ENCODE measurements at places on chromosomes 2 and 18. TPM values are rescaled to one million over a fixed set of nuclear protein-coding genes. Genes with fewer than 3 reads are reported as not detected.

Gene ACADL
- not detected for total RNA-seq

Gene C2orf15
- total RNA-seq = 0.86 TPM

DNA sequence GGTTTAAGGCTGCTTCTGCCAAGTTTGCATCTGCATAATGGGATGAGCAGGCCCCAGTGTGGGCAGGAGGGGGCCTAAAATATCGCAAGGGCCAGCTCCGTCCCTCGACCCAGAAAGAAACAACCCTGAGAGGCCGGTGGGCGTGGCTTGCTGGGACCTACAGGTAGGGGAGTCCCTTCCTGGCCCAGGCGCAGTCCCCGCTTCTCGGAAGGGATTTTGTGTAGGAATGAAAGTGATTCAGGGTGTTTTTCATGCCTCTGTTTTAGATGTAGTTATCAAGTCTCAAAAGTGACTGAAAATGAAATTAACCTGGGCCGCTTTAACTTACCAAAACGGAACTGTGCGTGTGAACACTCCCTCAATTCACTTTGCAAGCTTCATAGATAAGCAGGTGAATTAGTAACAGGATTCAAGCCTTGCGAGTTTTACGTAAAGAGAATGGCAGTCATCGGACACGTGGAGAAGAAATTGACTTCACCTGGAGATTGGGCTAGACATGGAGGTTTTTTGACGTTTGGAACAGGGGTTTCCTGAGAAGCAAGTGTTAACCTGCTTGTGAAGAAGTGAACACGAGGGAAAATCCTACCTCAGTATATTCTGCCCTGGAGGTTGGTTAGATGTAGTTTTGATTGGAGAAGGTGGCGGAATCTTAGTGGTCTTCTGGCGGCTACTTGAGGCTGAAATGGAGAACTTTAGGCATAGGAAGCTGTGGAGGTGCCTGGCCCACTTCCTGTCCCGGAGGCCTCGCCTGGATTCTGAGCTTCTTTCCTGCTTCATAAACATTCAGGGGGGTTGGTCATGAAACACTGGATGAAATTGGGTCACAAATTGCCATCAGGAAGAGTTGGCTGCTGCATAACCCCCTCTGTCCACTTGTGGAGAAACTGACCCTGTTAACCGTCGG, 1.7 kb downstream of the NCK2 start:
- no peaks in the 10 kb centered on the region for H3K27me3 ChIP-seq
- H3K4me1 ChIP-seq = peaks cover 73% of the 10 kb centered on the region
- DNase-seq = peak; percentile 70
- peak overlapping the region; percentile 90 for H3K4me3 ChIP-seq
- H3K27ac ChIP-seq = peak overlapping the region; percentile 81

Gene INHBB
- not detected for total RNA-seq

Gene TUBB8B
- total RNA-seq = not detected

DNA sequence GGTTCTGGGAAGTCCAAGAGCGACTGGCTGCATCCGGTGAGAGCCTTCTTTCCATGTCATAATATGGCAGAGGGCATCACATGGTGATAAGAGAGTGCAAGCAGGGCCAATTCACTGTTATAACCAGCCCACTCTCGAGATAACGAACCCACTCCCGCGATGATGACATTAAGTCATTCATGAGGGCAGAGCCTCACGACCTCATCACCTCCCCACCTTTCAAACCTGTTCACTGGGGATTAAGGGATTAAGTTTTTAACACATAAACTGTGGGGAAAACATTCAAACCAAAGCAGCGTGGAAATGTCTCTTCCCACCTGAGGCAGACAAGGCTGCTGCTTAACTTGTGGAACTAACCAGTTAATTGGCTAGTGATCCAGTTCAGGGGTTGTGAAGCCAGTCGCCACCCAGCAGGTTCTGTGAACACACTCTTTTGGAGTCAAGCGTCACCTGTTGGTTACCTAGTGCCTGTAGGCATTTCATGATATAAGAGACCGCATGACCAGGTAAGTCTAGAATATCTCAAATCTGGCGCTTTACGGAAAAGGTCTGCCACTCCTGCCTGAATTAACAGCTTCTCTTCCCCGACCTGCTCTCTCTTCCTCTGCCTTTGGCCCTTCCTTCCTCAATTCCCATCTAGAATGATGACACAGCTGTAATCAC, 54.3 kb downstream of the EDAR start:
- H3K27ac ChIP-seq = no peak overlapping the region
- no peak for DNase-seq
- H3K36me3 ChIP-seq = no peaks in the 10 kb centered on the region
- peaks cover 11% of the 10 kb centered on the region for H3K4me1 ChIP-seq
- no peaks in the 10 kb centered on the region for H3K27me3 ChIP-seq

Gene SLC14A1
- 2.3 TPM for total RNA-seq

GRCh38 chr2:67904566-67904965, 158.2 kb downstream of the C1D start:
- no peaks in the 10 kb centered on the region for H3K27me3 ChIP-seq
- no peak for DNase-seq
- no peak overlapping the region for H3K27ac ChIP-seq
- H3K4me1 ChIP-seq = no peaks in the 10 kb centered on the region
- no peak overlapping the region for H3K4me3 ChIP-seq

Gene RETSAT
- total RNA-seq = 33.4 TPM

Gene ELOA2
- not detected for total RNA-seq

- H3K27ac ChIP-seq = no peak overlapping the region
- no peaks in the 10 kb centered on the region for H3K27me3 ChIP-seq
- DNase-seq = no peak
- H3K4me1 ChIP-seq = peaks cover 18% of the 10 kb centered on the region
- H3K4me3 ChIP-seq = no peak overlapping the region
Measured at GRCh38 chr2:230906471-230907230, 18.4 kb downstream of the GPR55 start.

DNA sequence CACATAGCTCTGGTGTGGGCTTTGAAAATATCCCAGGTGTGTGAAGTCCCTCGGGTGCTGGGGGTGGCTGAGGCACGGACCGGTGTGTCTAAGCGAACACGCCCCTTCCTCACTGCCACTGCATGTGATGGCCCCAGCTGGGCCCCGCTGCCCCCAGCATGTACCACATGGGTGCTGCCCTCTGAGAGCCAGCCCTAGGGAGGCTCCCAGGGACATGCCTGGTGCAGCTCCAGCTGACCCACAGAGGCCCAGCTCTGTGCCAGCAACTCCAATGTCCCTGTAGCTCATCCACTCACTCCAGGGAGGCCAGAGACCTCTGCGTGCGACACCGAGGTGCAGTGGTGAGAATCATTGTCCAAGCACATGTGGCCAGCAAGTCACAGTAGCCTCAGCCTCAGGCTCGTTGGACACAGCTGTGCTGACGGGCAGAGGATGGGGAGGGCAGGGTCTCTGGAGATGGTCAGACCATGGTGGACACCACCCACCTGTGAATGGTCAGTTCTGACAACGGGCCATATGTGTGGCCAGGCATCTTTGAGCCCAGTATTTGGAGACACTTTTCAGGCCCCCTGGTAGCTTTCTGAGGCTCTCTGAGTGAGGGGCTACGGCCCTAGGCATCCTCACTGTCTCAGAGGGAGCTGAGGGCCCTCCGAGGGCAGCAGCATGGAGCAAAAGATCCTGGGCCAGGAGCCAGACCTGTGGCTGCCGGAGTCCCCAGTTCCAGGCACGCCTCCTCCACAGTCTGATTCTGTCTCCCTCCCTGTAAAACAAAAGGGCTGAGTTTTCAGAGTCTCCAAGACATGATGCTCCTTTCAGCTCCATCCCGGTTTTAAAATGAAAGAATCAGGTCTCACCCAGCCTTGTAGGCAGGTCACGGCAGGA, 220.7 kb downstream of the NDUFA10 start:
- no peak overlapping the region for H3K27ac ChIP-seq
- no peaks in the 10 kb centered on the region for H3K36me3 ChIP-seq
- no peak for DNase-seq
- no peaks in the 10 kb centered on the region for H3K27me3 ChIP-seq
- no peaks in the 10 kb centered on the region for H3K4me1 ChIP-seq

GRCh38 chr2:73264332-73264606, 20.0 kb downstream of the FBXO41 start:
- no peak overlapping the region for H3K4me3 ChIP-seq
- no peak overlapping the region for H3K27ac ChIP-seq
- H3K36me3 ChIP-seq = no peaks in the 10 kb centered on the region
- no peak for DNase-seq

GRCh38 chr2:181356526-181357130, 100.6 kb upstream of the ITGA4 start:
- no peaks in the 10 kb centered on the region for H3K27me3 ChIP-seq
- H3K4me1 ChIP-seq = no peaks in the 10 kb centered on the region
- no peaks in the 10 kb centered on the region for H3K36me3 ChIP-seq
- H3K27ac ChIP-seq = no peak overlapping the region
- no peak overlapping the region for H3K4me3 ChIP-seq

DNA sequence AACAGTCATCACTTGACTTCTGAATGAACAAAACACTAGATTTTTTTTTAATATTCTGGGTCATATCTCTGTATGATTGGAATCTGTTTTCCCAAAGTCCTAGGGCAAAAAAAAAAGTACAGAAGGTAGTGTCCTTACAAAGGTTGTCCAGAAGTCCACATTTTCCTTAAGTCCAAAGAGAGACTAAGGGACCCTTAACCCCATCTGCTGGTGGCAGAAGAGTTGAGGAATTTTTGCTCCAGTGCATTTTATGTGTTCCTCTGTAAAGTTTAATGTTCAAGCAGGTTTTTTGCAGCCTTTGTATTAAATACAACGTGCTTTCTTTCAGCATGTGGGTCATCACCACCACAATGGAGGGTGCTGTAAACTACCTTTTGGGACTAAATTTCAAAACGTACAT, 215.9 kb downstream of the SP3 start:
- H3K27me3 ChIP-seq = no peaks in the 10 kb centered on the region
- no peaks in the 10 kb centered on the region for H3K36me3 ChIP-seq
- H3K27ac ChIP-seq = no peak overlapping the region
- no peaks in the 10 kb centered on the region for H3K4me1 ChIP-seq
- no peak for DNase-seq

Gene KLF11
- 5.8 TPM for total RNA-seq

- H3K27ac ChIP-seq = no peak overlapping the region
- DNase-seq = no peak
- H3K27me3 ChIP-seq = peaks cover 4% of the 10 kb centered on the region
- no peak overlapping the region for H3K4me3 ChIP-seq
- no peaks in the 10 kb centered on the region for H3K4me1 ChIP-seq
Measured at GRCh38 chr2:177667626-177668025, 275.1 kb downstream of the AGPS start.

Gene MAP2
- total RNA-seq = not detected

Gene CCNYL1
- 6.1 TPM for total RNA-seq

DNA sequence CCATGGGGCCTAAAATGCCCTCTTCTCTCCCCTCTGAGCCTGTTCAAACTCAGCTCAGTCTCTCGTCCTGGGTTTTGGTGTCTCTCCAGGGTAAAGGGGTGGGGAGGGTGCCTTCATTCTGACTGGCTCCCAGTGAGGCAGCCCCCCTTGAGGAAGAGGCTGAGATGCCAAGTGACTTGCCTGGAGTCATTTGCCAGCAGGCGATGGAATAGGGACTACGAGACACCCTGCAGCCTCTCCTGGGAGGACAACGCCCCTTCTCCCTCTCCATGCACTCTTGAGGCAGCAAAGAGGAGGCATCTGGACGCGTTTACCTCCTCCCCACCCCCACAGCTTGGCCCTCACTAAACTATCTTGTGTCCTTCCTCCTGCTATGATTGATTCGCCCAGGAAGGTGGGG, 760 bp upstream of the STON1 start:
- H3K36me3 ChIP-seq = no peaks in the 10 kb centered on the region
- no peak for DNase-seq
- H3K27ac ChIP-seq = no peak overlapping the region
- H3K27me3 ChIP-seq = no peaks in the 10 kb centered on the region
- peaks cover 7% of the 10 kb centered on the region for H3K4me1 ChIP-seq

GRCh38 chr2:189583227-189584198, 2.9 kb upstream of the SLC40A1 start:
- no peaks in the 10 kb centered on the region for H3K36me3 ChIP-seq
- H3K4me3 ChIP-seq = no peak overlapping the region
- no peaks in the 10 kb centered on the region for H3K4me1 ChIP-seq
- peak overlapping the region; percentile 62 for H3K27ac ChIP-seq
- no peaks in the 10 kb centered on the region for H3K27me3 ChIP-seq
- no peak for DNase-seq

GRCh38 chr18:41034413-41034812, 920.6 kb upstream of the PIK3C3 start:
- H3K4me1 ChIP-seq = no peaks in the 10 kb centered on the region
- H3K27me3 ChIP-seq = no peaks in the 10 kb centered on the region
- DNase-seq = no peak
- no peak overlapping the region for H3K4me3 ChIP-seq
- H3K36me3 ChIP-seq = no peaks in the 10 kb centered on the region

GRCh38 chr18:65347446-65347845, 403.4 kb upstream of the CDH7 start:
- no peak overlapping the region for H3K27ac ChIP-seq
- H3K36me3 ChIP-seq = no peaks in the 10 kb centered on the region
- H3K4me1 ChIP-seq = no peaks in the 10 kb centered on the region
- DNase-seq = no peak
- no peaks in the 10 kb centered on the region for H3K27me3 ChIP-seq

GRCh38 chr2:223934870-223935269, 10.3 kb downstream of the WDFY1 start:
- peaks cover 29% of the 10 kb centered on the region for H3K4me1 ChIP-seq
- H3K36me3 ChIP-seq = no peaks in the 10 kb centered on the region
- DNase-seq = no peak
- H3K4me3 ChIP-seq = no peak overlapping the region
- H3K27me3 ChIP-seq = no peaks in the 10 kb centered on the region

Gene GALNT14
- 0.74 TPM for total RNA-seq

Gene UGT1A8
- total RNA-seq = not detected

GRCh38 chr2:74806920-74807319, 27.0 kb upstream of the HK2 start:
- H3K4me3 ChIP-seq = no peak overlapping the region
- no peak for DNase-seq
- H3K27me3 ChIP-seq = no peaks in the 10 kb centered on the region
- no peaks in the 10 kb centered on the region for H3K4me1 ChIP-seq

Gene IL1B
- total RNA-seq = not detected

Gene SDC1
- total RNA-seq = 0.27 TPM

Gene SERPINB5
- not detected for total RNA-seq

DNA sequence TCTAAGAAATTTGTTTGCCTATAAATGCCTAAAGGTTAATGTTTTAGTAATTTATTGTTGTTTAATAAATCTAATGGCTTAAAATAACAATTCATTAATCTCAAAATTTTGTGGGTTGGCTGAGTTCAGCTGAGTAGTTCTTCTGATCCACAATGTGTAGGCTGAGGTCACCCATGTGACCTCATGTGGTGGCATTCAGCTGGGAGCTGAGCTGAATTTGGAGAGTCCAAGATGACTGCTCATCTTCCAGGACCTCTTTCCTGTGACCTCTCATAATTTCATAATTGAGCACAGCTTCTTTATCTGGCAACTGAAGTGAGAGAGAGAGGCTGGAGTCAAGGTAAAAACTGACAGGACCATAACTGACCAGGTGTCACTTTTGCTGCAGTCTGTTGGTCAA, 132.4 kb downstream of the TXNL1 start:
- no peak overlapping the region for H3K27ac ChIP-seq
- no peaks in the 10 kb centered on the region for H3K4me1 ChIP-seq
- DNase-seq = no peak
- H3K4me3 ChIP-seq = no peak overlapping the region
- H3K36me3 ChIP-seq = no peaks in the 10 kb centered on the region
